Right ventricle myocardium superior (tissue), 1 donor: ENCODE measurements at places on chromosomes 4 and X. TPM values are rescaled to one million over a fixed set of nuclear protein-coding genes. Genes with fewer than 3 reads are reported as not detected.

TCEAL2 gene
- 0.27 TPM for total RNA-seq

ARHGEF38 gene
- total RNA-seq = not detected

BEX4 gene
- total RNA-seq = 30.5 TPM

RNF175 gene
- 0.38 TPM for total RNA-seq

HMX1 gene
- total RNA-seq = not detected
